MG63 (cell line): ENCODE measurements at places on chromosomes 12 and 14.

DNA sequence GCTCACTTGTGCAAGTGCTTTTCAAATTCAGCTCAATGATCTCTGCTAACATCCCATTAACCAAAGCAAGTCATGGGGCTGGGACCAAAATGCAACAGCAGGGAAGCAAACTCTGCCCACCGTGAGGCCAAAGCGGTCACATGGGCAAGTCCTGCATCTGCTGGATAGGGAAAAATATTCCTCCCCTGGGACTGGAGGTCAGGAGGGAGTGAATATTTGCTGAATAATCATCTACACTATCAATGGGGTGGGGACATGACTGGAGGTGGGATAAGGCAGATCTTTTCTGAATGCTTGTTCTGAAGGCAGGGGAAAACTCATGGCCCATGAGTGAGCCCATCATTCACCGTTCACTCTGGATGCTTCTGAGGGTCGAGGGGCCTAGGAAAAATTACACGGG lies 45.1 kb upstream of the VRK1 start:
- no peak for DNase-seq

DNA sequence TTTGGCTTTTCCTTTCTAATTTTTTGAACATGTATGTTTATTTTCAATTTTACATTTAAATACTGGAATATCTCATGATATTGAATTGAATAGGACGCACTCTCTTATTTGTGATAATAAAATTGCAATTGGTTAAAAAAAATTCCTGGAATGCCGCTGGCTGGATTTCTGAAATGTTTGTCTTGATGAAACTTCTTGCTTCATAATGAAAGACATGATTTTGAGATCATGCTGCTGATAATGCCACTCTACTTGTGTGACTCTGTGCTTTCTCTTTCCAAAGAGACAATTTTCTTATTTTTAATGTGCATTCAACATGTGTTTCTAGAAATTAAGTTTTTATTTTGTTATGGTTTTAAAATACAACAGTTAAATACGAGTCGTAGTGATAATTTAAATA lies 465.7 kb upstream of the FAR2 start:
- DNase-seq, result no peak

DNA sequence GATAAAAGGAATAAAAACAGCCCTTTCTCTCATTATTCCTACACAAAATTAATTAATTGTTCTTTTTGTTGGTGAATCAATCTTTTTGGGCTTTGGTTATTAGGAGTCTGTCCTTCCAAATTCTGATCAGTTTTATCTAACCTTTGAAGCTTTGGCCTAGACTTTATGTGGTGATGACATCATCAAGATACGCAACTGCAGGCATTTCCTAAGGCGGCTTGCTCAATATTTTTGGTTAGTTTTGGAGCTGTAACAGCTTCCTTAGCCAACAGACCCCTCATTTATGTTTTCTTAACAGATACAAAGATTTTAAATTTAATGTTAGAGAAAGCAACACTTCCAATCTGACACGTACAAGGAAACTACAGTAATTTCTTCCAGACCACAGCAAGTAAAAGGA lies 87.8 kb upstream of the PDE3A start:
- no peak for DNase-seq

- DNase-seq, result no peak
These were observed 160.7 kb upstream of the LRFN5 start for GRCh38 chr14:41446008-41446407.

DNA sequence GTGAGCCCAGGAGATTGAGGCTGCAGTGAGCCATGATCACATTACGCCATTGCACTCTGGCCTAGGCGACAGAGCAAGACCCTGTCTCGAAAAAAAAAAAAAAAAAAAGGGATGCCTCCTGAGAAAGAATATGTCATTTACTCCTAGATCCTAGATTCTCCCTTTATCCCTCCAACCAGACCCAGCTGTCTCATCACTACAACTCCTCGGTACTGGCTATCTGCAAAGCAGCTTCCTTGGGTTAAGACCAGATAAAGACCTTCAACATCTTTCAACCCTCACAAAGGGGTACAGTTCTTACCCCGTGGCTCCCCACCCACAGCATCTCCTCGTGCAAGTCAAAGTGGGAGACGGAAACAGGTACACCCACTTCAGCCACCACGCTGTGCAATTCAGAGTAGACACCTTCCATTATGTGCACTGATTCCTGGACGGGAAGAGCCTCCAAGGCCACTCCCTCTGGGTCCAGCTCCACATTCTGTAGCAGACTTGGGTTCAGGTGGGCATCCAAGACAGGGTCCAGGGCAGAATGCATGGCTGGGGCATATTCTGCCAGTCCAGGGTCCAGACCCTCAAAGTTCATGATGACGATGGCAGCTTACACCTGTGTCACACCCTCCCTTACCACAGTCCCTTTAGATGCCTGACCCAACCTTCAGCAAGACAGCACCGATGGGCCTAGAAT lies 1.1 kb downstream of the PAN2 start:
- no peak for DNase-seq
